ENCODE measurements at places on chromosomes 1 and 21.

GRCh38 chr1:91791103-91791502, 94.8 kb downstream of the TGFBR3 start:
- no peak for DNase-seq

- no peak for DNase-seq
Observed at GRCh38 chr1:67274623-67275325, 32.9 kb upstream of the IL12RB2 start.

GRCh38 chr1:24228311-24228710, 41.2 kb upstream of the IFNLR1 start:
- DNase-seq, result no peak

DNA sequence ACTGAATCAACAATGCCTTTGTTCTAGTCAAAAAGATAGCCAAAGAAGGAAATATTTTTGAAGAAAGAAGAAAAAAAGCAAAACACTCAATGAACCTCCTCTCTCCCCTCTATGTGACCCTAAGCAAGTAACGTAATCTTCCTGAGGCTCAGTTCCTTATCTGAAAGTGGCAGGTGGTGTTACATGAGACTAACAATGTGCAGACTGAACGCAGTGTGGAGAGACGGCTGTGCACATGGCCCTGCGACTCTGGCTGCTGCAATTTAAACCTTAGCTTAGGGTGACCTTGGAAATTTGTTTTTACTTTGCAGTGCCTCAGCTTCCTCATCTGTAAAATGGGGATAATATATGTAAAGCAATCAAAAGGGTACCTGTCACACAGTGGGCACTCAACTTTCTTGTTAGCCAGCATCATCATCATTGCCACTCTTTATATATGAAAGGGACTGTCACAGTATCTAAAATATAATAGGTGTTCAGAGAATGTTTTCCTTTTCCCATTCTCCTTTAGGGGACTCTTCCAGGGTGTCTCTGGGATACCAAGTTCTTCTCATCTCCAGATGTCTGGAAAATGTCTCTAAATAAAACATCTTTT, 100.1 kb upstream of the JUN start:
- DNase-seq, result peak; percentile 78

DNA sequence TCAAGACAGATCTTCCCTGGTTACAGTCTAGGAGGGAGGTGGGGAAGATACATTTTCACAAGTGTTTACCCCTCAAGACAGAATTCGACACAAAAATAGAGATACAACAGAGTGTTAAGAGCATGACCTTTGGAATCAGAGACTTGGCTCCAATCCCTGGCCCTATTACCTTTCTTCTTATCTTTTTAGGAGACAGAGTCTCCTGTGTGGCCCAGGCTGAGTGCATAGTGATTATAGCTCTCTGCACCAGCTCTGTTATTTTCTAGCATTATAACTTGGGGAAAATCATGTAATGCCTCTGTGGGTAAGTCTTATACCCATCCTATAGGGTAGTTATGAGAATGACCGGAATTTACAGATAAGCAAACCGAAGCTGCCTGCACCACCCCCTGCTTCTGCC, 9.8 kb downstream of the NIPAL3 start:
- DNase-seq, result no peak

- no peak for DNase-seq
Observed at GRCh38 chr1:166869318-166870099, 6.6 kb downstream of the TADA1 start.

DNA sequence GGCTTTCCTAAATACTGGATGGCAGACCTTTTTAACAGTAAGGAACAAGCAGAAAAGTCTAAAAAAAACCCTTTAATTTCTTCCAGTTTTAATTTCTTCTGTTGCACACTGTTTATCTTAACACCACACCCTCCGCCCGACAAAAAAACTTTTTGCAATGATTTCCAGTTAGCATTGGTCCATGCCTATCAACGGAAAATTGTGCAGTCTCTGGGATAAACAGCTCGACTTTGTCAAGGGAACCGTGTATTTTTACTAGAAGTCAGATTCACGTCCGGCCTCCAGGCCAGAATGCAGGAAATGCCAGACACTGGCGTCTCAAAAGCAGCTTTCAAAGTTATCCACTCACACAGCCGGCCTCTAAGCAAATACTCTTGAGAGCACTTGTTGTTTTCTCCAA, 378 bp upstream of the NUP210L start:
- no peak for DNase-seq

- DNase-seq, result no peak
Observed at GRCh38 chr1:22171951-22172715, 29.2 kb upstream of the WNT4 start.

GRCh38 chr1:21022279-21023040, 154.2 kb downstream of the EIF4G3 start:
- DNase-seq, result peak; percentile 79

DNA sequence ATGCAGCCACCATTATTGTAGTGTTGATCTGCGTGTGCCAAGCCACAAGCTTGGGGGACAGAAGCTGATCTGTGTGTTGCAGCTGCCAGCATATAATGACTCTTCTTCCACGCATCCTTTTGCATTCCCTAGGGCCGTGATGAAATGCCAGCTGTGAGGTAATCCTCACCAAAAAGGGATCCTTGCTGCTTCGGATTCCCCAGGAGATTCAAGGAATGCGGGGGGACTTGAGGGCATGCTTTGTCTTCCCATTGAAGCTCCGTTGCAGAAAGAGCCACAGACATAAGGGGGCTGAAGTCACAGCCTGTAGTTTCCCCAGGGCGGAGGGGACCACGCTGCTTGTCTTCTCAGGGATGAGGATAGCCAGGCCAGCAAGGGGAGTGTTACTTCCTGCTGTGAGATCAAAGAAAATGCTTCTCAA, 281.6 kb upstream of the FMN2 start:
- no peak for DNase-seq

DNA sequence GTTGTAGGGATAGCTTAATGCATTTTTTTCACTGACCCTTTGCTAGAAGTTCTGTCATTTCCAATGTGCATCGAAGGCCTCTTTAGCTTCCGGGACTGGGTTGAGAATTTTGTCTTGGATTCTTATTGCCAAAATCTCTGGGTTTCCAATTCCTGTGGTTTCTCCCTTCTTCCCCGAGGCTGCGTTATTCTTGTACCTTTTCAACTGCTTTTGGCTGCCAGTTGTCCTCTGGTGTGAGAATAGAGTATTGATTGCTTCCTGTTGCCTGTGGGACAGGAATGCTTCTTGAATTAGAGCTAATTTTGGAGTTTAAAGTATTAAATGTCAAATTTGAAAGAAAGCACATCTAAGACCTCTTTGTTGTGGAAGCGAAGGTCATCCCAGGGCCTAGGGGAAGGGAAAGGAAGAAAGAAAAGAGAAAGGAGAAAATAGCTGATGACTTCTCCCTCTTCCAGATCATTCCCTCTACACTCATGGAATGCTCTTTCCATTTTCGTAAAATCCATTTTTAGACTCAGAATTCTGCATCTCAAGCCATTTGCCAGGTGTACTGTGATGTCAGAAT, 21.1 kb downstream of the HUNK start:
- no peak for DNase-seq

GRCh38 chr1:227395426-227396028, 77.2 kb upstream of the CDC42BPA start:
- peak; percentile 5 for DNase-seq

- no peak for DNase-seq
Observed at GRCh38 chr21:16308269-16308668, 578.5 kb downstream of the USP25 start.

- DNase-seq, result no peak
Observed at GRCh38 chr1:110040548-110040947, 6.1 kb downstream of the STRIP1 start.

DNA sequence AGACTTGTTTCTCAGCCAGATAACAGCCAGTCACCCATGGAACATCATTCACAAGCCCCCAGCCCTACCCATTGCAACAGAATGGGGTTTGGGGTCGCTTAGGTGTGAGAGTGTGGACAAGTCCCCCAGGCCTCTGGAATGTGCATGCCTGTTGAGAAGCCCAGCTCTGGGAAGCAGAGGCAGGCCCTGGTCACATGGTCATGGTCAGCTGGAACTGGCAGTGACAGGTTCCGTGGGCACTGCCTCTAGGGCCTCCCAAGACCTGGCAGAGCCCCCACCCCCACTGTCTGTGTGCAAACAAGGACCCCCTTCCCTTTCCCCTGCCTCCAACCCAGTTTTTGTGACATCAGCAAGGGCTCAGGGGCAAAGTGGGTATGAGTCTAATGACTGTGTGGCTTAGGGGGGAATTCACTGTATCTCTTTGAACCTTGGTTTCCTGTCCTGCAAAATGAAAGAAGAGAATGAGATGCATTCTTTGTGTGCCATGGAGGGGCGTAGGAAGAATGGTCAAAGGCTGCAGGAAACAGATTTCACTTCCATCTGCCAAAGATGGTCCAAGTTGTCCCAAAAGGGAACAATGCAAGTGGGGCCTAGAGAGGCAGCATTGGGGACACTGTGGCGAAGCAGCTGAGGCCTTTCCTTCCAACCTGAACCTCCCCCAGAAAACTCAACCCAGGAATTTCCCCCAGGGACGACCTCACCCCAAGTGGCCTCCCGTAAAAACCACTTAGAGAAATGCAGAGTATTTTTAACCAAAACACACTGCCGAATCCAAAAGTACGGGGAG, 34.7 kb upstream of the SELENON start:
- no peak for DNase-seq

DNA sequence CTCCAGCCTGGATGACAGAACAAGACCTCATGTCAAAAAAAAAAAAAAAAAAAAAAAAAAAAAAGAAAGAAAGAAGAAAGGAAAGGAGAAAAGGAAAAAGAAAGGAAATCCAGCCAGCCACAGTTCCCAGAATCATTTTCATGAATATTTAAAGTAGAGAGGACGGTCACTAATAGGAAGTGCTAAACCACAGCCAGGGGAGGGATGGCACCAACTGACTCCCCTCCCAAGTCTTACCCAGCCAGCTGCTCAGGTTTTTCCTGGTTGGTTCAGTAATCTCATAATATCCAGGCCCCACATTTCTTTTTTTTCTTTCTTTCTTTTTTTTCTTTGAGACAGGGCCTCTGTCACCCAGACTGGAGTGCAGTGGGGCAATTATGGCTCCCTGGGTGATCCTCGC, 63.9 kb upstream of the AK4 start:
- peak; percentile 65 for DNase-seq

DNA sequence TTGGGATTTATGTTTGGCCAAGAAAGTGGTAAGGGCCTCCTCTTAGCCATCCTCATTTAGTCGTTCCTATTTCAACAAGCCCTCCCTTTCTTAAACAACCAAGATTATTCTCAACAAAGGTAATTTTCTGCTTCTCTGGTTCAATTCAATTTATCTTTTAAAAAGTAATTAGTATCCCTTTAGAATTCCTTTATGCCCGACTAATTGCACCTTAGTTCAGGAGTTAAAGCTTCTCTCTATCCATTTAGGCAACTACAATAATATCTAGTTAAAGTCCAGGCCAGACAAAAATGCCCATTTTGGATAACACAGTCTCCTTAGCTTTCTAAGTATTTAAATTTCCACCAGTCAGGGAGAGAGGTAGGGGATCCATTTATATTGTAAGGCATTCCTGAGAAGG, 136.7 kb upstream of the MAGI3 start:
- no peak for DNase-seq

DNA sequence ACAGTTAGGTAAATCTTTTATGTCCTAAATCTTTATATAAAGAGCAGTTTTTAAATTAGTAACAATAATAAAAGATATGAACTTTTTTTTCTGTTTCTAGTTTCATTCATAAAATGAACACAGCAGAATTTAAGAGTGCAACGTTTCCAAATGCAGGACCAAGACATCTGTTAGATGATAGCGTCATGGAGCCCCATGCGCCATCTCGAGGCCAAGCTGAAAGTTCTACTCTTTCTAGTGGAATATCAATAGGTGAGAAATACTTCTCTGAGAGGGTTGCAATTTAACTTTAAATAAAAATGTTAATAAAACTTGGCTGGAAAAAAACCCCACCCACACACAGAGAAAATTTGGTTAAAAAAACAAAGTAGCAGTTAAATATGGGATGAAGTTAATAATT, 15.0 kb upstream of the ANGPTL1 start:
- no peak for DNase-seq

GRCh38 chr1:202005958-202006357, 4.4 kb upstream of the ELF3 start:
- DNase-seq, result no peak

DNA sequence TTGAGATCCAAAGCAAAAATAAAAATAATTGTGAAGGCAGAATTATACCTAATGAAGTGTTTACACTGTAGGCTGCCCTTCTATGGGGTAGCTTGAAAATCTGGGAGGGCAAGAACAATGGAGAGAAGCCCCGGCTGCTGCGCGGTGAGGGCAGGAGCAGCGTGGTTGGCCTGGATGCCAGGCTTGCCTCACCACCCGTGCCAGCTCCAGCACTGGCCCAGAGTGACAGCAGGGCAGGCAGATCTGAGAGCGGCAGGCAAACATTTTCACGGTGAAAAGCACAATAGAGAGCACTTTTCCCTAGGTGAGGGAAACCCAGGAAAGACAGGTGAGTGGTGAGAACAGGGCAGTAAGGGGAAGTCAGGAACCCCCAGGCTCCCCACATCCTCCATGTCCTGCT, 1.4 kb downstream of the PROK1 start:
- DNase-seq, result no peak

DNA sequence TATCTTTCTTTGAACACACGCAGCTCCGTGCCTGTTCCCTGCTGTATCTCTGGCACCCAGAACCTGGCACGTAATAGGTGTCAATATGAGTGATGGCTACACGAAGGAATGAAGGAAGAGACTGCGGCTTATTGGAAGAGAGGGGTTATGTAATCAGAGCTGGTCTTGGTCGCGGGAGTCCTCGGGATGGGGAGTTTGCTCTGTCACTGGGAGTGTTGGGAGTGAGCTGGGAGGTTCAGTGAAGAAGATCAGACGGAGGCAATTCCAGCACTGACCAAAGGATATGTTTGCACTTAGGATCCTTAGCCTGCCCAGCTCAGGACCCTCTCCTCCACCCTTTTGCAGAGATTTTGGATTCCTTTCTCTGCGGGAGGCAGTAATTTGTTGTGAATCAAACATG, 709.1 kb downstream of the PTPRU start:
- no peak for DNase-seq

- DNase-seq, result no peak
Observed at GRCh38 chr21:42703965-42704364, 50.5 kb downstream of the PDE9A start.

DNA sequence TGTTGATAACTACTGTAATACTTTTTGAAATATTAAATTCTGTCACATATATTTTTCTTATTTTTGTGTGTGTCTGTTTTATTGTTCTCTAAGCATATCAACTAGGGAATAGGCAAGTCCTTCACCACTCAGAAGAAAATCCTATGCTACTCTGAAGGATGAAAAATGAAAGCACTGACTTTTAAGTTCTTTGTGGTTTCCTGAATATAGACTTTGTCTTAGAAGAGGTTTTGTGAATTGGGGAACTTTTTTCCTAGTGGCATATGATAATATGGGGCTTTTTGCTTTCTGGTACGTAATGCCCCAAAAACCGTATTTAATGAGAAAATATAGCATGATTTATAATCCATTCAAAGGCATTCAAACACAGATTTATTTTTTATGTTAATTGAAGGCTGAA, 136.0 kb downstream of the SNX7 start:
- DNase-seq, result no peak

DNA sequence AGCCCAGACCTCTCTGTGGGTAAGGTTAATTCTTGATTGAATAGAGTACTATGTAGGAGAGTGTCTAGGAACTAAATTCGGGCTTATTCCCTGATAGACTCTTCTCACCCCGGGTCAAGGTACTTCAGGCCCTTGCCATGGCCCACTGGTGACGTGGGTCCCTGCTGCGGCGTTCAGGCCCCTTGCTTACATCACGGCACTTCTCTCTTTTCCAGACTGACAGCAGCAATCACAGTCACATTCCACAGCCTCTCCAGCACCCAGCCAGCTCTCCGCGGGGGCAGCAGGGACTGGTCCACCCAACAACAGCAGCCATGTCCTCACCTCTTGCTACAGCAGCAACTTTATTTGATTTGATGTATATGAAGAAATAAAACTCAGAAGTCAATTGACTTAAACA, 401.2 kb upstream of the VAMP3 start:
- no peak for DNase-seq

Data from MV-4-11 (cell line).